Stimulated activated CD4-positive, alpha-beta T cell treated with anti-CD3 and anti-CD28 coated beads, Interleukin-1b, Interleukin-23, amount 100 ng/mL, for 48 hours (primary cell): ENCODE measurements at places on chromosomes 12 and 14.

DNA sequence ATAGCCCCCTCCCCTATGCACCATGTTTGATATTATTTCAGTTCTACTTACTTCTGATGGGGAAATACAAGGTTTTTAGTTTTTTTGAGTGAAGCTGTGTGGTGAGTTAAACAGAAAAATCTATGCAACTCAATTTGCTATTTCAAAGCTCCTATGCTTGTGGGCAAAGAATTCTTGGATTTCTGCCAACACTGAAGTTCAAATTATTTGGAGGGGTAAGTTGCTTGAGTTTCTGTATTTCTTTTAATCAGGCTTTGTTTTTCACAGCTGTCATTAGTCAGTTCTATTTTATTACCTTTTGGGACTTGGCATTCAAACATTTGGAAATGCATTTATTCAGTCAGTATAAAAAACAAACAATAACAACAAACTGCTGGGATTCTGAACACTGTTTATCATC is 407.5 kb upstream of the MGAT4C start:
- DNase-seq = no peak

- no peak for DNase-seq
Measured at GRCh38 chr12:40569626-40570179, 122.5 kb upstream of the CNTN1 start.

DNA sequence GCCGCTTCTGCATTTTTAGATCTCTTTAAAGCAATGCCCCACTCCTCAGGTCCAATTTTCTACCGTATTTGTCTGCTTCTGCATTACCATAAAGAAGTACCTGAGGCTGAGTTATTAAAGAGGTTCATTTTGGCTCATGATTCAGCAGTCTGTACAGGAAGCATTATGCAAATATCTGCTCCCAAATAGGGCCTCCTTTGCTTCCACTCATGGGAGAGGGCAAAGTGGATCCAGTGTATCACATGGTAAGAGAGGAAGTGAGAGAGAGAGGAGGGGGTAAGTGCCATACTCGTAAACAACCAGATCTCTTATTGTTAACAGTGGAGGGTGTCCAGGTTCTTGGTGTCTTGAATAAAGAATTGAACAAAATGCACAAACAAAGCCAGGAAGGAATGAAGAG is 316.1 kb upstream of the SEL1L start:
- no peak for DNase-seq

DNA sequence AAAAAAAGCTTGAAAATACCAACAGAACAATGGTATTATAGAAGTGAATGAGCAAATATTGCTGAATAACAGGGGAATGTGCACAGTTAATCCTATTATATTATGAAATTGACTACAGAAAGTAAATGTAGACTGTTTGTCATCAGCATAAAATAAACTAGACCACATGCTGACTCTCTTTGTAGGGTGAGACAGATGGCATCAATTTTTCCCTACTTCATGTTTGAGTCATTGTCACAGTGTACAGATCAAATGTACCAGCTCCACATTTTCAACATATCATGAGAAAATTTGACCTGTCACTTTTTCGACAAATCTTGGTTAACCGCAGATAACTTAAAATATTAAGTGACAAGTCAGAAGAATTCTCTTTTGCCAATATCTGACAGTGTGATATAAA is 421.0 kb downstream of the RPL10L start:
- DNase-seq = no peak

DNA sequence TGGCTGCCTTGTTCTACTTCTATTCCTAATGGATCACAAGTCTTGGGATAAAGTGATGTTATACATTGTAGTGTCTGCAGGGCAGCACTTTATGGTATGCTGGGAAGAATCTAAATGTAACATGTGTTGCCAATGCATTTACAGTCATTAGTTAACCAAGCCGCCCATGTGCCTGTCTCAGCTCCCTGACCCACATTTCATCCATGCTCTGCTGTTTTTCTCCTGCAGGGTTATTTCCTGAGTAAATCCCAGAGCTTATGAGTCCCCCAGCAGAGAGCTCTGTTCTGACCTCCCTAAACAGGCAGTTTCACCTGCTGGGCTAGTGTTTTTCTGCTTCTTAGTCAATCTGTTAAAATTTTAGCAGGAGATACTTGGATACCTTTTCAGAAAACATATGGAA is 4.4 kb upstream of the TMTC2 start:
- no peak for DNase-seq

- DNase-seq = no peak
Measured at GRCh38 chr12:103102225-103102744, 144.8 kb downstream of the ASCL1 start.

DNA sequence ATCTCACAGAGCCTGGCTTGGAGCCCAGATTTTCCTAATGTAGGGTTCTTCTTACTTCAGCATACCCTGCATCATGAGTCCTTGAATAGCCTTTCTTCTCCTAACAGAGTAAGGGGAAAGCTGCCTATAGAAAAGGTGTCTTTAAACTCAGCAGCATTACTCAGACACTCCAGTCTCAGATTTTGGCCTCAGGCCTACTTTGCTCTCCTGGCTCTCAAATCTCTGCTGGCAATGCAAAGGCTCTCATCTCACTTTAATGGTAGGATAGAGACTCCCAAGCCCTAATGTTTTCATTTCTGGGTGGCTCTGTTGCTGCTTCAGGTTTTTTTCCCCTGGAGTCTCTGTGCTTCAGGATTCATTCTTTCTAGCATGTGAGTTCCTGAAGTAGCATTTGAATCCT is 9.1 kb upstream of the NKX2-8 start:
- no peak for DNase-seq

- no peak for DNase-seq
Measured at GRCh38 chr12:46438719-46439319, 66.2 kb upstream of the SLC38A2 start.

GRCh38 chr14:94773061-94773648 is 3.2 kb upstream of the GSC start:
- DNase-seq = no peak

GRCh38 chr14:100762089-100762515 is 35.4 kb downstream of the DLK1 start:
- no peak for DNase-seq

- DNase-seq = peak; percentile 57
Measured at GRCh38 chr12:104578453-104578852, 121.7 kb downstream of the CHST11 start.

GRCh38 chr12:104309446-104309993 is 6.0 kb downstream of the EID3 start:
- DNase-seq = no peak

DNA sequence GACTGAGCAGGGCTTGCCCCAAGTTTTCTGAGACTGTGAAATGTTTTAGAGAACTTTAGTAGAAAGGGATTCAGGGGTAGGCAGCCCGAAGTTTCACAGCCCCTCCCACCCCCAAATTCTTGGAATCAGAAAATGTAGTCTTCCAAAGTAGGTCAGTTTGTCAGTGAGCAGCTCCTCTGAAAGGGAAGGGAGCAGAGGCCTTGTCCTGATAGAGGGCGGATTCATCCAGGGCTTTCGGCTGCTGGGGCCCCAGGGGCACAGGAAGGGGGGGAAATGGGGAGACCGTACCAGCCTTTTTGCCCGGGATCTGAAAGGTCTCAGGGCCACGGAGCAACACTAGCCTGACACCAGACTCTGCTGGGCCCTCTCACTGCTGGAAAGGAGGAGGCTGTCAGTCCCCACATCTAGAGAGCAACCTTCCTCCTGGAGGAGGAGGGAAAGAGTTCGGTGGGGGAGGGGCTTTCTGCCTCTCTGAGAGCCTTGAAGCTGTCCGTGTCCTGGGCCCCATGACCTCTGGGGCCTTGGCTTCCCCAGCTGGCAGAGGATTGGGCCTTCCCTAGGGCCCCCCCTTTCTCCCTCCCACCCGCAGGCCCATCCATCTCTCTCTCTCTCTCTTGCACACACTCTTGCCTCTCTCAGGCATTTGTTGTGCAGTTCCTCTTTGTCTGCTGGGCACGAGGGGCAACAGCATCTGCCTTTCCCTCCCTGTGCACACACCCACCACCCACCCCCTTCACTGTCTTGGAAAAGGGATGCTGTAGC is at the start of gene IKZF4:
Gene IKZF4, plus strand, starts transcription at position 621 of the 762 bp plus-strand sequence. CDS start 451 bp downstream, outside the sequence.
- no peak for DNase-seq

- no peak for DNase-seq
Measured at GRCh38 chr14:20503898-20504297, 1.4 kb upstream of the RNASE10 start.

DNA sequence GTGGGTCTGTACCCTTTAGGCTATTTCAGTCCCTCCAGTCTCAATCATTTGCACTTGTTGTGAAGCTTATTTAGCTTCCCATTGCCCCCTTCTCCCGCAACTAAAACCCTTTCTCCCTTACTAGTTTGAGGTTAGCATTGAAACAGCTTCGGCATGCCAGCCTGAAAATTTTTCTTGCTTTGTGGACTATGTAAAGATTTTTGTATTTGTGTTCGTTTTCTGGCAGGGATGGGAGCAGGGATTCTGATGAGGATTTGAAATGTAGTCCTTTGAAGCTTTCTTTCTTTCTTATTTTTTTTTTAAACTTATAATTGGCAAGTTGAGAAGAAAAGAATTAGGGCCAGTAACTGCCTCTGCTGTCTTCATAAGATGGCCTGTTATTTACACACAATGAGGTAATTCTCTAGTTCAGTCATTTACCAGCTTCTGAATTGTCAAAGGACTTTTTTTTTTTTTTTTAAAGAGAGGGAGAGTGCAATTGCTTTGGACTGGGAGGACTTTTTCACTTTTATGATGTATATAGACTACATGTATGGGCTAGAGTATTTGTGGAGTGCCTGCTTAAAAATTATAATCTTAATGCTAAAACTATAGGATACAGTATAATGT is 29.0 kb downstream of the PALS1 start:
- DNase-seq = no peak

GRCh38 chr14:90886297-90886815 is 70.1 kb upstream of the TTC7B start:
- no peak for DNase-seq
